Fibroblast of the aortic adventitia (primary cell): ENCODE measurements at places on chromosomes 7 and 10.

GRCh38 chr7:101978683-101979082, 161.3 kb downstream of the CUX1 start:
- no peak for DNase-seq

GRCh38 chr7:28487487-28487886, 75.2 kb downstream of the CREB5 start:
- no peak for DNase-seq

- DNase-seq: no peak
Measured at GRCh38 chr7:155477476-155477875, 19.5 kb downstream of the EN2 start.

DNA sequence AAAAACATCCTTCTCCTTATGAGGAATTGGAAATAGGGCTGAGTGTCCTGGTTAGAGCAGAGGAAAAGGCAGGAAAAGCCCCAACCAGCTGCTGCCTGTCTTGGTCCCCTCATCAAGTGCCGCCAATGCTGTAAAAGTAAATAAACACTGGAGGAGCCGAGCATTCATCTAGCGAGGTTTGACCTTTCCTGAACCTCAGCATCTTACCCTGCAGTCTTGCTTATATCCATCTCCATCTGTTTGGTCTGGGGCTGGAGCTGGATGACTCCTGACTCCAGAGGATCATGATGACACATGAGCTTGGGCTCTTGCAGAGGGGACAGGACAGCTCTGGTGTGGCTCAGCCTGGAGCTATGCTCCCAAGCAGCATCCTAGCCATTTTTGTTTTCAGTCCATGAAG, 501.1 kb downstream of the TNS3 start:
- DNase-seq: no peak

GRCh38 chr10:80996615-80997193, 459.0 kb downstream of the SH2D4B start:
- no peak for DNase-seq
